ENCODE measurements at places on chromosomes 5 and 9. TPM values are rescaled to one million over a fixed set of nuclear protein-coding genes. Genes with fewer than 3 reads are reported as not detected.

OTP gene
- not detected for total RNA-seq

TNFSF8 gene
- 38.7 TPM for total RNA-seq

TXNDC8 gene
- not detected for total RNA-seq

RANBP3L gene
- total RNA-seq = not detected

NDST1 gene
- total RNA-seq = 2.6 TPM

ANKRA2 gene
- total RNA-seq = 19.1 TPM

- DNase-seq = no peak
- H3K4me3 ChIP-seq = no peak overlapping the region
- H3K27ac ChIP-seq = no peak overlapping the region
- H3K4me1 ChIP-seq = no peaks in the 10 kb centered on the region
- no peaks in the 10 kb centered on the region for H3K36me3 ChIP-seq
Measured at GRCh38 chr5:27434335-27434734, 395.9 kb upstream of the CDH9 start.

DNA sequence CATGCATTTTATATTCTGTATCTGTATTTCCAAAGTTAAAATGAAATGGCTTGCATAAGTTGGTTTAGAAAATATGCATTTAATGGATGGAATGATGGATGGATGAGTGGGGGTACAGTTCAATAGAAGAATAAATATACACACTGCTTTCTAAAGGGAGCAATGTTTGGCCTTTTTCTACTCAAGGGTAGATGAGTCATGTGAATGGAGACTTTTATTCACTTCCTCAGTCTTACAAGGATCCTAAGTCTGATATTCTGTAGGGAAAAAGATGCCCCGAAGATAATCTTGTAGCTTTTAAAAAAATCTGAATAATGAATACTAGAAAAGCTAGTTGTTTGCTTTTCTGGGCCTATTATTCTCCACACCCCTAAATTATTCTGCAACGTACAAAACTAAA is 2112.1 kb downstream of the MAT2B start:
- H3K36me3 ChIP-seq = no peaks in the 10 kb centered on the region
- no peak overlapping the region for H3K27ac ChIP-seq
- H3K27me3 ChIP-seq = no peaks in the 10 kb centered on the region
- H3K4me3 ChIP-seq = no peak overlapping the region

DNA sequence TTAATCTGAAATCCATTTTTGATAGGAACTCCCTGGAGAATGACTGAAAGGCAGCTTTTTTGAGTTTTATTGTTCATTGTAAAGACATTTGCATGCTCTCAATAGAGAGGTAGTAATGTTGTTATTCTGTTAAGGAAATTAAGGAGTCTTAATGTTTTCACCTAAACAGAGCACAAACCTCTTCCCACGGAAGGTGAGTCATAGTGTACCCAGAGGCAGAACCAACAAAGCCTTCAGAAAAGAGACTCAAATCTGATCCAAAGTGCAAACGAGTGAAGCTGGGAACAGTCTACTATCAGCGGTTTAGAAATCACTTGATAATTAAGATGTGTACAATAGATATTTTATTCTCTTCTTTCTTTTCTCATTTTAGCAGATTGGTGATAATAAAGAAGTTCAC is 470.5 kb downstream of the PLK2 start:
- H3K27ac ChIP-seq = no peak overlapping the region
- no peaks in the 10 kb centered on the region for H3K36me3 ChIP-seq
- DNase-seq = no peak
- no peaks in the 10 kb centered on the region for H3K27me3 ChIP-seq
- H3K4me1 ChIP-seq = no peaks in the 10 kb centered on the region

GRCh38 chr5:105872569-105873270 is 1798.0 kb downstream of the EFNA5 start:
- no peaks in the 10 kb centered on the region for H3K36me3 ChIP-seq
- no peaks in the 10 kb centered on the region for H3K27me3 ChIP-seq
- H3K4me3 ChIP-seq = no peak overlapping the region
- no peaks in the 10 kb centered on the region for H3K4me1 ChIP-seq

DNA sequence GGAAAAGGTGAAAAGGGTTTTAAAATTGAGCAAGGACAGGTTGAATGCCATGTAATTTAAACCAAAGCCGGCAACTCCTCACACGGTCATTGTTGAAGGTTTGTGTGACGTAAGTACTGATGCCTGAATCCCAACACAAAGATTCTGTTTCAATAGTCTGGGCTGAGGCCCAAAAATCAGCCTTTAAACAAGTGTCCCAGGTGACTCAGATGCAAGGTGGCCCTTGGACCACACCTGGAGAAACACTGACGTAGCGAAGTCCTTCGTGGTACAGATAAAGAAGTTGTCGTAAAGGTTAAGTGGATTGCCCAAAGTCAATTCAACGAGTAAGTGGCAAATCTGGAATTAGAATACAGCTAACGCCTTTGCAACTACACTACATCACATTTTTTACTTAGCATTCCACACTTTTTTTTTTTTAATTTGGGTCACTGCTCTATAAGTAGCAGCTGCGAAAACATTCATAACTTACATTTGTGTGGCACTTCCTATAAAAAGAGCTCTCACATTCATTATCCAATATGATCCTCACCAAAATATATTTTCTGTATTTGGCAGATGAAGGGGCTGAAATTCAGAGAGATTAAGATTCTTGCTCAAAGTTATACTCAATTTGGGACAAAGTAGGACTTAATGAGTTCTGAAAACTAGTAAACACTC is 111.3 kb downstream of the LPAR1 start:
- H3K4me1 ChIP-seq = no peaks in the 10 kb centered on the region
- H3K36me3 ChIP-seq = no peaks in the 10 kb centered on the region
- no peak for DNase-seq
- no peak overlapping the region for H3K4me3 ChIP-seq
- no peaks in the 10 kb centered on the region for H3K27me3 ChIP-seq

DNA sequence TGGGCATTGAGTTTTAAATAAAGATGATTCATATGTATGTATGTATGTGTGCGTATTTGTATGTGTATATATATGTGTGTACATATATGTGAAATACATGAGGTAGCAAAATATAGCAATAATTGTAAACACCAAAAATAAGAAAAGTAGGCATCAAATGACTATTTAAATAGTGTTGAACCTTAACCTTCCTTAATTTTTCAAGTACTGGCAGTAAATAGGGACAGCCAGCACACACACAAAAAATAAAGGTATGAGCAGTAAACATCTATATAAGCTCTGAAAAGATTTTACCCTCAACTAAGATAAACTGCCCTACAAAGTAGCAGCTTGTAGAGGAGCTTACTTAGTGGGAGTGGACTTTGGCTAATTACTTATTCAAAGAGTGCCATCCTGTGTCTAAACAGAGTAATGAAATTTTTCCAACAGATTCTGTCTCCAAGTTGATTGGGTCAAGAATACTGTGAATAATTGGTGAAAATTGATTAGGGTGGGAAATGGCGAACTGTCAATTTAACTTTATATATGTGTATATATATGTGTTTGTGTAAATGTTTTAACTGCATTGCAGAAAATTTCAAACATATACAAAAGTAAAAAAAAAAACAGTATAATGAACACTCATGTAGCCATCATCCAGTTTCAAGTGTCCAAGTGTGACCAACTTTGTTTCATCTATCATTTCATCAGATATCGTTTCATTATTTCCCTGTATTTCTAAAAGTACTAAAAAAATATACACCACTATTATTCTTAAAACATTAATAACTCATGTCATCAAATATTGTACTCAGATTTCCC is 2.0 kb upstream of the ADAMTS6 start:
- no peaks in the 10 kb centered on the region for H3K27me3 ChIP-seq
- H3K4me3 ChIP-seq = no peak overlapping the region
- no peaks in the 10 kb centered on the region for H3K36me3 ChIP-seq
- H3K4me1 ChIP-seq = peaks cover 8% of the 10 kb centered on the region
- DNase-seq = no peak
- no peak overlapping the region for H3K27ac ChIP-seq

DNA sequence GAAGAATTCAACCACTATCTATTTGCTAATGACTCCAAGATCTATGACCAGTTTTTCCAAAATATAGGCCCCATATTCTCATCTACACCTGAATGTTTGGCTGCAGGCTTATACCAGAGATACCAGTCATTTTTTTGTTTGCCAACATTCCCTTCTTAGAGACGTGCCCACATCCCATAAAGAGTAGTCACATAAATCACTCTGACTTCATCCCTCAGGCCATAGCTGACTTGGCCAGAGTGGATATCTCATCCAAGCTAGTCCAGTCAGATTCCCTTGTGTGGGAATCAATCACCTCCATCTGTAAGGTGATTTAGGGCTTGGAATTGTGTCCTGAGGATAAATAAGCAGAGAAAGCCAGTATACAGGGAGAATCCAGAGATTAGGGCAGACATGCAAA is 124.3 kb upstream of the SLC24A2 start:
- H3K4me1 ChIP-seq = no peaks in the 10 kb centered on the region
- no peak overlapping the region for H3K27ac ChIP-seq
- no peak for DNase-seq
- H3K27me3 ChIP-seq = no peaks in the 10 kb centered on the region

GRCh38 chr5:78810098-78810920 is 161.7 kb upstream of the LHFPL2 start:
- DNase-seq = no peak
- no peaks in the 10 kb centered on the region for H3K36me3 ChIP-seq
- no peaks in the 10 kb centered on the region for H3K27me3 ChIP-seq
- no peaks in the 10 kb centered on the region for H3K4me1 ChIP-seq

DNA sequence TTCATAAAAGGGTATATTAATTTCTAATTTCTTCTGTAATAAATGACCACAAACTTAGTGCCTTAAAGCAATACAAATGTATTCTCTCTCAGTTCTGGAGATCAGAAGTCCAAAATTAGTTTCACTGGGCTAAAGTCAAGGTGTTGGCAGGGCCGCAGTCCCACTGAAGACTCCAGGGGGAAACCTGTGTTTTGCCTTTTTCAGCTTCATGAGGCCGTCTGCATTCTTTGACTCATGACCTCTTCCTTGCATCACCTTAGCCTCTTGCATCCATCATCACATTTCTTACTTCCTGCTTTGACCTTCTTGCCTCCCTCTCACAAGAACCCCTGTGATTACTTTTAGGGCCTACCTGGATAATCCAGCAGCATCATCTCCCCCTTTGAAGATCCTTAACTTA is 42.0 kb upstream of the ALDH1B1 start:
- peaks cover 9% of the 10 kb centered on the region for H3K27me3 ChIP-seq
- no peak overlapping the region for H3K27ac ChIP-seq
- H3K4me3 ChIP-seq = no peak overlapping the region
- H3K4me1 ChIP-seq = no peaks in the 10 kb centered on the region

DNA sequence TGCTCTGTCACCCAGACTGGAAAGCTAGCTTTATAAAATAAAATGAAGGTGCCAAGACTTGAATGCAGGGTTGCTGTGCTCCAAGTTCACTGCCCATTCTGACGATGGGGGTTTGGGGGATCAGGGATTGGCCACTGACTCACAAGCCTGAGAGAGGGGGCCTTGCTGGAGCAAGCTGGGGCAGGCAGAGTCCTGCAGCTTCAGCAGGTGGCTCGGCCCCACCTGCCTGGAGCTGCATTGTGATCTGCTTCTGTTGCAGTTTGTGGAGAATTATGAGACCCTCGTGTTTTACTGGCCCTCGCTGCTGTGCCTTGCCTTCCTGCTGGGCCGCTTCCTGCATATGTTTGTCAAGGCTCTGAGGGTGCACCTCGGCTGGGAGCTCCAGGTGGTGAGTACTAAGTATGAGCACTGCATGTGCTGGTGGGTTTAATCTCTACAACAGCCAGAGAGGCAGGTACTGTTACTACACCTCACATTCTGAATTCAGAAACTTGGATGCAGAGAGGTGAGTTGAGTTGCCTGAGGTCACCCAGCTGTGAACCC is 31.1 kb upstream of the CCDC180 start:
- no peak overlapping the region for H3K27ac ChIP-seq
- H3K36me3 ChIP-seq = peaks cover 26% of the 10 kb centered on the region
- no peaks in the 10 kb centered on the region for H3K4me1 ChIP-seq
- H3K27me3 ChIP-seq = no peaks in the 10 kb centered on the region

GRCh38 chr5:164090358-164090757 is 584.9 kb downstream of the MAT2B start:
- H3K27me3 ChIP-seq = no peaks in the 10 kb centered on the region
- no peaks in the 10 kb centered on the region for H3K4me1 ChIP-seq
- DNase-seq = no peak
- no peak overlapping the region for H3K27ac ChIP-seq
- H3K4me3 ChIP-seq = no peak overlapping the region
- no peaks in the 10 kb centered on the region for H3K36me3 ChIP-seq

DNA sequence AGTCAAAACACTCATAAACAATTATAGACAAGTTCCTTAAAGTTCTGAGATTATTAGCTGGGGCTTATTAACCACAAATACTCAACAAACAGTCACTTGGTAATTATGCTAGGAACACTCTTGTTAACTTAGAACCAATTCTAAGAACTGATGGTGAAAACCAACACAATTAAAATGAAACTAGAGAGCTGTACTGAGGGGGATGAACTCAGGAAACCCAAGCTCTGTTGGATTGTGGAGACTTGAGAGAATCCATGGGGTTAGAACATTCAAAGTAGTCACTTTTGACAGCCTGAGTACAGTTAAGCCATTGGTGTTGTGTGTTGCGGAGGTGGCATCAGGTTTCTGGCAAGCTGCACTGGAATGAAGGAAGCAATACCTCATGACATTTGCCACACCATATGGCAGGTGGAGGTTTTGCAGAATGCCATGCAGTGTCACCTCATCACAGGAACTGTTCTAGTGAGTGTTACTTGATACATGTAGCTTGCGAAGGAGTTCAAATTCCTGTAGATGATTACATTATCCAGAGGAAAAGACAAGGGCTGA is 480.9 kb upstream of the CD180 start:
- H3K36me3 ChIP-seq = no peaks in the 10 kb centered on the region
- H3K27me3 ChIP-seq = no peaks in the 10 kb centered on the region
- H3K27ac ChIP-seq = no peak overlapping the region
- H3K4me3 ChIP-seq = no peak overlapping the region
- no peaks in the 10 kb centered on the region for H3K4me1 ChIP-seq

Measured in activated CD4-positive, alpha-beta memory T cell treated with anti-CD3 and anti-CD28 coated beads for 36 hours (primary cell).